ENCODE measurements at places on chromosomes 3 and 15.

DNA sequence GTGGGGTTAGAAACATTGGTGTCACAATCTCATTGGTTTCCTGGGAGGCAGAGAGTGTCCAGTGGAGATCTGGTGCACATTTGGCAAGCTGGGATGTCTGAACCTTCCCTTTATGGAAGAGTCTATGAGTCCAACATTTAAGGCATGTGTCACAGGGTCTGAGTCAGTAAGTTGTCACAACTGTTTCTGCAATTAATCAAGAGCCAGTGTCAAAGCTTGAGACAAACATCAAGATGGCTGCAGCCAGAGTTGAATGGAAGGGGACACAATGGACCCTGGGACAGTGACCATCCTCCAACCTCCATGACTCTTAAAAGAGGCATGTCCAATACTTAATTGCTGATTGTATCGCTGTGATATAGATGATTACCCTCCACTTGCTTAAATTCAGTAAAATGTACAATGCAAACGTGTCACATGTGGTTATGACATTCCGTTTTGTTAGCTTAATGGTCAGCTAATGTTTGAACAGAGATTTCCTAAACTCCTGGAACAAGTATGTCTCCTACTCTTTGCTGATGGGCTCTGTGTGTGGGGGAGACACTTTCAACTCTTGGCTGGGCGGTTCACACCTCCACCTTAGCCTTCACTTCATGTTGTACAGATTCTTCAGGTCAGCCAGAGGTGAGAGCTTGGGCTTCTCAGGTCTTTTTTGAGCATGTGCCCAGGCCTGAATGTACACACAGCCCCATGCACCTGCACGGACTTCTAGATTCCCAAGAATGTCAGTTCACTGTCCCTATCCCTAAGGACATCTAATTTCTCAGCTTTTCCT is 79.9 kb upstream of the PRR23E start:
- no peak for DNase-seq

- DNase-seq: no peak
Observed at GRCh38 chr3:141011997-141012262, 39.2 kb upstream of the SPSB4 start.

GRCh38 chr3:194507571-194507970 is 20.8 kb upstream of the ATP13A3 start:
- DNase-seq: no peak

DNA sequence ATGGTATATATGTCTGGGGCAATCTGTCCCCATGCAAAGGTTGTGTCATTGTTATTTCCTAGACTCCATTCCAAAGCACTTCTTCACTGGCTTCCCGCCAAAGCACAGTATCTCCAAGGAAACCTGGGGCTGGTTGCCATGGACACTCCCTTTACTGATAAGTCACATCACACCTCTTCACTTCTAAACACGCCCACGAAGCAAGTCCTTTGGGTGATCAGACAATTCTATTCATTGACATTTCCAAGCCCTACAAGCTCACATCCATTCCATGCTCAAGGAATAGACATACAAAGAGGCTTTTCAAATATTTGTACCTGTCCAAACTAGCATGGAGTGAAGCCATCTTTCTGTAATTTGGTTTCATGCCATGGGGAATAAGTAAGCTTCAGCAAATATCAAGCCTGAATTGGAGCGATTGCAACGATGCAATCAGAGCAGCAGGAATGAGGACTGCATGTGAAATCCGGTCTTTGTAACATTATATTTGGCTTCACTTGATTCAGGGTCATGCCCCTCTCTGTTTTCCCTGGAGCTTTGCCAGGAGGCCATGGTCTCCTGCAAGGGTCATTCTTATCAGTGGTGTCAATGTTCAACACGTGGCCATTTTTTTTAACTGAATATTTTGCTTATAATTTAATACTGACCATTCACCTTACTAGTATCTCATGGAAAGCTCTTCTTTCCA is 201.6 kb upstream of the TMC3 start:
- no peak for DNase-seq

DNA sequence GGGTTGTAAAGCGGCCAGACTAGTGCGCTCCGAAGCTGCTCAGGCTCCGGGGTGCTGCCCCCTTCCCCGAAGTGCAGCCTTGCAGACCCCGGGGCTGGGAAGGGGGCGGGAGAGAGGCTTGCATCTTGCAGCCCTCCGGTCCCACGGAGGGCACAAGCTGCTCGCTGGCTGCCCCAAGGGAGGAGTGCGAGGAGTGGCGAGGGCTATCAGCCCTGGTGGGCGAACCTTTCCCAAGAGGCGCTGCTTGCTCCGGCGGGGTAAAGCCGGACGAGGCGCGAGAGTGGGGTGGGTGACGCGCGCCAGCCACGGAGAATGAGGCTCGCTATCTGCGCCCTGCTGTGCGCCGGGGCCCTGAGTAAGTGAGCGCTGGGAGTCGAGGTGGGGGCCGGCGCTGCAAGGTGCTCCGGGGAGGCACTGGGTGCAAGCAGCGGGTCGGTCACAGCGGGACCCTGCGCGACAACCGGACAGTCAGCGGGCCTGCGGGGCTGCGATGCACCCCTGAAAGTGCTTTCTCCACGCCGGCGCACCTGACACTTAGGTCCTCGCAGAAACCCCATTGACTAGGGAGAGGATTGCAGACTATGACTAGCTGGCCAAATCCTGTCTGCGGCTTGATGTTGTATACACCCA is 12.7 kb upstream of the TOPBP1 start:
- peak; percentile 3 for DNase-seq
